ENCODE measurements at places on chromosomes 2 and 18.
A peak's percentile ranks its signal among the peaks of the same experiment; 100 is the strongest.

- DNase-seq, result no peak
These were observed 49.3 kb downstream of the COL6A3 start for GRCh38 chr2:237364655-237365054.

- no peak for DNase-seq
These were observed 39.8 kb upstream of the PCBP1 start for GRCh38 chr2:70047451-70047850.

GRCh38 chr2:96574364-96574763 is 37.8 kb downstream of the ARID5A start:
- DNase-seq, result no peak

DNA sequence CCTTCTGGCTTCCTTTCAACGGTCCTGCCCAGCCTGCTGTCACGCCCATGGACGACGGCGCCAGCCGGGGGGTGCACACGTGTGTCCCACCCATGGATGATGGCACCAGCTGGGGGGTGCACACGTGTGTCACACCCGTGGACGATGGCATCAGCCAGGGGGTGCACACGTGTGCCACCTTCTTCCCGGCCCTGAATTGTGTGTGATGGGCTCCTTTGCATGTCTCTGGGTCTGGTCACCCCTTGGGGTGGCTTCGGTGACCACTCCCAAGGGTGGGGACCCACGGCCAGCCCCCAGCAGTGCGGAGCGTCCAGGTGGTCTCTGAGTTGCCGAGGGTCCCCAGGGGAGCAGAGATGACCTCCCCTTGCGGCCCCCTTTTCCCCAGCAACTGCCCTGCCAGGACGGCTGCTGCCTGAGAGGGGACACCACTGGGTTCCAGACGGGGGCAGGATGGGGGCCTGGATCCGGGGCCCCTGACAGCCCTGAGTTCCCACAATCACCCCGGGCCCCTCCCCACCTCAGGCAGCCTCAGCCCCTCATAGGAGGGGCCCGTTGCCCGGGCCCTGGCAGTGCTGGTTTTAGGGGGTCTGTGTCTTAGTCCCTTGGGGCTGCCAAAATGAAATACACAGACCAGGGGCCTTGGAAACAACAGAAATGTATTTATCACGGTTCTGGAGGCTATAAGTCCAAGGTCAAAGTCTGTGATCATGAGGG is 9.4 kb downstream of the NEU4 start:
- no peak for DNase-seq

- no peak for DNase-seq
These were observed 86.9 kb downstream of the LRRC30 start for GRCh38 chr18:7317804-7318231.

GRCh38 chr2:100747551-100747950 is 72.4 kb upstream of the NPAS2 start:
- no peak for DNase-seq

DNA sequence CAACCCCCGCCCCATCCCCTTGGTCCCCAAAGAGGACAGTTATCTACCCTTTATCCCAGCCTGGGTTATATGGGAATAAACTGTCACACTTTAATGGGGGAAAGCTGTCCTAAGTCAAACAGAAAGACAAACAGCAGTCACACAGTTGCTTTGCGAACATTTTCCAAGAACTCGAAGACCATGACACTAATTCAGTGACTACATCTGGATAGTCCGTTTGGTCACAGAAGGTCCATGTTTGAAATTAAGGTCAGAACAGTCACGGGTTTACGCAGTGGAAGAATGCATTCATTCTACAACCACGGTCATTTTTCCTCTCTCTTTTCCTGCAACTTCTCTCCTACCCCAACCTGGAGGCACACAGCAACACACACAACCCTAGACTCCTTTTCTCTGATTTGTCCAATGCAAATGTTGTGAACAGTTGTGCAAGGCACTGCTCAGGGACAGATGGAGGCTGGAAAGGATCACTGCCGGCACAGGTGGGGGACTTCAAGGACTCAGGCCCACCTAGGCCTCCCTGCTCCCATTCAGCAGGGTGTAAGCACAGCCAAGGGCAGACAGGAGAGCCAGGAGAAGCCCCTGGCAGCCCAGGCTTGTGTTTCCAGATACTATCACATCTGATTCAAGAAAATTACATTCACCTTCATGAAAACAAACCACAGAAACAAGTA is 39.9 kb downstream of the ZNF516 start:
- no peak for DNase-seq

- peak; percentile 52 for DNase-seq
These were observed 14.1 kb upstream of the ZDBF2 start for GRCh38 chr2:206260188-206261012.
